ENCODE measurements at places on chromosomes 6 and 20.

DNA sequence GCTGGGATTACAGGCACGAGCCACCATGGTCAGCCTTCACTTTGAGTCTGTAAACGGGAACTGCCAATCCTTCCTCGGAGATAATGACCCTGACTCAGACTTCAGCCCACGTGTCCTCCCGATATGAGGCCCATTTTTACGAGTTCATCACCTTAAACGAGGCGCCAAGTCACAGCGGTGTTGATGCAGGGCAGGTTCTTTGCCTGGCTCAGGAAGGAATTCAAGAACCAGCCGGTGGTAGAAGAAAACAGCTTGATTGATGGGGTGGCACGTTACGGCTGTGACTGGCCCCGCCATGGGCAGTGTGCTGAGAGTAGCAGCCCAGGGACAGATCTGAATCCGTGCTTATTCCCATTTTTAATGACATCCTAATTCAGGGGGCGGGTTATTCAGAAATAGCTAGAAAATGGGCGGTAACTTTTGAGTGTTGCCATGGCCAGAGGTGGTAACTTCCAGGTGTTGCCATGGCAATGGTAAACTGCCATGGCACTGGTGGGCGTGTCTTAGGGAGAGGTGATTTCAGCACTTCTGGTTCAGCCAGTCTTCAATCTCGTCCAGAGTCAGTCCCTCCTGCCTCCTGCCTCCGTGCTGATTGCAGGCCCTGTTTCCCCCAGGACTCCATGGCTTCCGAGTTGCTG is 9.1 kb upstream of the MAP1LC3A start:
- no peak for DNase-seq

GRCh38 chr6:64224819-64225218 is 589.2 kb downstream of the PHF3 start:
- DNase-seq: no peak

GRCh38 chr6:36912030-36912454 is 26.3 kb downstream of the C6orf89 start:
- DNase-seq: no peak

DNA sequence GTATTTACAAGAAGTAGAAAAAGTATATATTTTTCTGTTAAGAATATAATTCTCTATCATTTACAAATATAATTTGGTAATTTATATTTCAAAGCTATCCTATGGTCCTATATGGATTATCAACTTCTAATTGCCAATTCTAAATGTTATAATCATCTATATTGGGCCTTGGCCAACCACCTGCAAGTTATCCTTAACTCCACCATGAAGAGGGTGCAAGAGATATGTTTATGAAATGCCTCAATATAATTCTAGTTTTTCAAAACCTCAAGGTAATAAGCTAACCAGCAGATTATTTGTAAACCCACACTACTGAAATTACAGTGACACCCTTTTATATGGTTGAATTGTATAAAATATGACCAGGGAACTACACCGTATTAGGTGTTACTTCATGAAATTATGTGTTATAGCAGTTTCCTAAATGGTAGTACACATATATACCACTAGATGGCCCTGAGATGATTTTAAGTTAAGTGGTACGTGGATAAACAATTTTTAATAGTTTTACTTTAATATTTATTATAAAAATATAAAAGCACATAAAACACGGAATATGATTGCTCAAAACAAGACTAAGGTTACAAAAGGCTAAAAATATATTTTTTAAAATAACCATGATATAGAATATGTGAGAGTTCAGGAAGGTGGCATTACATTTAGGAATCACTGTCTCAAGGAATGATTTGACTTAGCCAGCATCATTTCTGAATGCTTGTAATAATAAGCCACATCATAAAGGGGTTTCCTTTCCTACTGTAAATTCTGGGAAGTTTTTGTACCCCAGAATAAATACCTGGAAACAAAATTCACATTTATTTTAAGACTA is 9.8 kb upstream of the PNISR start:
- DNase-seq: peak; percentile 6

- no peak for DNase-seq
These were observed 93.9 kb downstream of the PSMG4 start for GRCh38 chr6:3352678-3353077.

- no peak for DNase-seq
These were observed 34.5 kb upstream of the CEP85L start for GRCh38 chr6:118685823-118686449.

DNA sequence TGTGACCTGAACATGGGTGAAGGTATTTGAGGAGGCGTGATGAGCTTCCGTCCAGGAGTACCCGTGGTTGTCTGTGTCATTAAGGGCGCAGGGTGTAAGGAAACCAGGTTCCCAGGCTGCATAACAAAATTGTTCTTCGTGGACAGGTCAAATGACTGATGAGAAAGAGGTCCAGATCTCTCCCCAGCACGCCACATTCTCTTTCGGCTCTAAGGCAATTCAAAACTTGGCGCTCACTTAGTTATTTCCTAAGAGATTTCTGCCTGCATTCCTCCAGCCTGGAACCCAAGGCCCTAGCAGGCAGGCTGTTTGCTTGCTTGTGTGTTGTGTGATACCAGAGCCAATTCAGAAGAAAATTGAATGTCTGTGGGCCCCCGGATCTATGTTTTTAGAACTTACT is 139.9 kb downstream of the AGPAT4 start:
- no peak for DNase-seq

DNA sequence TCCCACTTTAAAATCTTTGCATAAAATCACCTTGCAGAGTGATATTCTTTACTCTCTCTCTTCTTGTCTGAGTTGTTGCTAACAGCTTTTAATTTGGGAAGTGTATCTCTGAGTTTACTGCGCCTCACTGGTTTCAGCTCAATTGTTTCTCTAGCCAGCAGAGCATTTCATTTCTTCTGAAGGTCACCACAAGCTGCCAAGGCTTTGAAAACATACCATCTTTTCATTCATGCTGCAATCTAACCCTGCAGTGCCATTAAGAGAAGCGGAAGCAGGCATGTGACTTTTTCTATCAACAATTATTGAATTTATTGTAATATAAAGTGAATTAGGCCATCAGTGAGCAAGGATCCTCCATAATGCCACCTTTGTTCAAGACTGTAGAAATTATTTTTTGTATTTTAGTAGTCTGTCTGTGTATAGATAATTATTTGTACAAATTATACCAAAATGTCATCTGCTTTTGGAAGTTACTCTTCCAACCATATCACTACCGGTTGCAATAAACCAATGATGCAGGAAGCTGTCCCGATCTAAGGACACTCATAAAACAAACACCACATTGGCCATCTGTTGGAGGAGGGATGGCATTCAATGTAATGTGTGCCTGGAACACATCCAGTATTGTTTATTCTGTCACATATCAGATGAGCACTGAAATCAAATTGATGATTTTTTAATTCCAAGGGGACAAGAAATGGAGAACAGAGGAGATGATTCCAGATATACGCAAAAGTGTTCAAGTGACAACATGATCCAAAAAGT is 26.8 kb downstream of the HS3ST5 start:
- no peak for DNase-seq

DNA sequence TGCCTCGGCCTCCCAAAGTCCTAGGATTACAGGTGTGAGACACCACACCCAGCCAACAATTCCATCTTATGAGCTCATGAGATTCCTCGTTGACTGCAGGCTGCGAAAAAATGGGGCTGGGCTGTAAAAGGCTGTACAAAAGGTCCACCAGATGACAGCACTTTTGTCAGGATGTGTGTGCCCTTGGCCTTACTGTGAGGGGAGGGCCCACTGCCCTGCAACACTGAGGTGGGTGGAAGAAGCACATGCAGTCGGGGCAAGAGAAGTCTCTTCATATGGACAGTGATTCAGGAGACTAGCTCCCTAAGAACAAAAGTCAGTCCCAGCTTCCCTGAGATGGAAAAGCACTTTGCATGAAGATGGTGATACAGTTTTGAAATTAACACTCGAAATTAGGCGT is 50.5 kb downstream of the KCTD20 start:
- no peak for DNase-seq

DNA sequence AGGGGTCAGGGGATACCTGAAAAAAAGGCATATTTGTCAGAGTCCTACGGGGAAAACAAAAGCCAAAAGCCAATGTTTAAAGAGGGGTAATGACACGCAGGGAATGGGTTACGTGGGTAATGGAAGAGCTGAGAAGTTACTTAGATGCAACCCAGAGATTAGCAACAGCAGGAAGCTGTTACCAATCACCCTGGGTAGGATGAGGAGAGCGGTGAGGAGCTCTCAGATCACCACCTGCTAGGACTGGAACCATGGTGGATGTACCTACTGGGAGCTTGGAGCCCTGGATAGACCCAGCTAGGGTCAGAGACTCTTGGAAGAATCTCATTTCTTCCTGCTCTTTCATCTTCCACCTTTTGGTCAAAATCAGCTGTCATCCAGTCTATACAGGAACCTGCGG is 51.2 kb upstream of the RNF24 start:
- DNase-seq: no peak

GRCh38 chr20:39338469-39339376 is 376.6 kb downstream of the DHX35 start:
- no peak for DNase-seq

All from large intestine (tissue), 12 donors.